Activated CD4-positive, alpha-beta T cell treated with anti-CD3 and anti-CD28 coated beads, Interleukin-2, Interleukin-6, amounts not matched to agents 100 ng/mL and 50 ng/mL, durations not matched to agents 16 hours and 8 hours (primary cell): ENCODE measurements at places on chromosomes 5 and 9.

GRCh38 chr9:94639999-94640376, 670 bp upstream of the FBP1 start:
- no peak for DNase-seq

GRCh38 chr5:111173476-111173875, 50.7 kb upstream of the CAMK4 start:
- no peak for DNase-seq

DNA sequence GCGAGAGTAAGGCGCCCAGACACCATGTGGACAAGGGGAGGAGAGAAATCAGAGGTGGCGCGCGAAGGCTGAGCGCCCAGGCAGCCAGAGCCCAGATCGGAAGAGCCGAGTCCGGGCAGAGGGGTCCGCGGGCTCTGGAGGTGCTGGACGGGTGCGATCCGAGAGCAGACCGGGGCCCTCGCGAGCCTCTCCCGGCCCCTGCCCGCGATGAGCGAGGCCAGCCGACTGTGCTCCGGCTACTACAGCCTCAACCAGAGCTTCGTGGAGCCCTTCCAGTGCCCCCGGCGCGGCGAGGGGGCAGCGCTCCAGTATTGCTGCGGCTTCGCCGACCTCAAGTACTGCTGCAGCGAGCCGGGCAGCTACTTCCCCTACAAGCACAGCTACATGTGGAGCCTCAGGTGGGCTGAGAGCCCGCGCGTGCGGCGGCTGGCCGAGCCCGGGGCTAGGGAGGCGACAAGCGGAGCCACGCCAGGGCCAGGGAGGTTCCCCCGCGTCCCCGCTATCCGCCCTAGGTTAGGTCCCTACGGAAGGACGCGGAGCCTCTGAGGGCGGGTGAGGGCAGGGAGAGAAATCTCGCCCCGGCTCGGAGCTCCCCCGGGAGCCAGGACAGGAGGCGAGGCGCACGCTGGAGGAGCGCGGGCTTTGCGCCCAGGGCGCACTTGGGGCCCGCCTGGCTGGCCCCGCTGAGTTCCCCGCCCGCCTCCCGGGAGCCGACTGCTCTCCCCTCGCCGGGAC, at the start of gene SHISAL2B:
SHISAL2B (plus strand) TSS at position 87 of the 735 bp plus-strand sequence; CDS start at position 208, 121 bp downstream.
- no peak for DNase-seq

- no peak for DNase-seq
Observed at GRCh38 chr9:89486681-89487080, 11.2 kb downstream of the SEMA4D start.

DNA sequence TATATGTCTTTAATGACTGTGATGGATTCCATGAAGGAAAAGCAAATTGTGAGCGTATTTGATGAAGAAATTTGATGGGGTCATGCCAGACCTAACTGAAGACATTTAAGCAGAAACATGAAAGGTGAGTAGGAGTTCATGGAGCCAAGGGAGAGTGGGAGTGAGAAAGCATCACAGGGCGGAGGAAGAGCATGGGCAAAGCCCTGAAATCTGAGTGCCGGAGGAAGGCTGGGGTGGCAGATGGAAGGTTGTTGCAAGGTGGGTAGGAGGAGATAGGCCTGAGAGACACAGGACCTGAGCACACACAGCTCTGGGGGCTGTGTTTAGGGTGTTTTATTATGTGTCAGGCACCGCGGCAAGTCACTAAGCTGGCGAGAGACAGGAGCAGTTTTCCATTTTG, 100.3 kb upstream of the SPOCK1 start:
- no peak for DNase-seq

DNA sequence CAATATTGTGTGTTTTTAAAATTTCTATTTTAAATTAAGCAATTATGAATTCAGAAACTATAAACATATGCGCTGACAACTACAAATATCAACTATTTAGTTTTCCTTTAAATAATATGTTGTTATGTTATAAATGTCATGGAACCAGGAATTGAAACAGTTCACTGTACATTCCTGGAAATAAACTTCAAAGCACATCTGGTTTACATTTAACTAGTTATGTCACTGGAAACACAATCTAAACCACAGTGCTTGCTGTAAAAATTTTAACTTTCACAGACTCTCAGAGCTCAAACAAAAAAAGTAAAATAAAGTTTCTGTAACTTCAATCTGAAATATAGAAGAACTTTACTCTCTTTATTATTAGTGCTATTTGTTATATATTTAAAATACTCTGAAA, 179.2 kb downstream of the FBN2 start:
- DNase-seq, result no peak

GRCh38 chr5:115309751-115310370, 13.4 kb upstream of the CCDC112 start:
- DNase-seq, result peak; percentile 38

GRCh38 chr9:95104980-95105379, 212.5 kb downstream of the FANCC start:
- DNase-seq, result no peak

DNA sequence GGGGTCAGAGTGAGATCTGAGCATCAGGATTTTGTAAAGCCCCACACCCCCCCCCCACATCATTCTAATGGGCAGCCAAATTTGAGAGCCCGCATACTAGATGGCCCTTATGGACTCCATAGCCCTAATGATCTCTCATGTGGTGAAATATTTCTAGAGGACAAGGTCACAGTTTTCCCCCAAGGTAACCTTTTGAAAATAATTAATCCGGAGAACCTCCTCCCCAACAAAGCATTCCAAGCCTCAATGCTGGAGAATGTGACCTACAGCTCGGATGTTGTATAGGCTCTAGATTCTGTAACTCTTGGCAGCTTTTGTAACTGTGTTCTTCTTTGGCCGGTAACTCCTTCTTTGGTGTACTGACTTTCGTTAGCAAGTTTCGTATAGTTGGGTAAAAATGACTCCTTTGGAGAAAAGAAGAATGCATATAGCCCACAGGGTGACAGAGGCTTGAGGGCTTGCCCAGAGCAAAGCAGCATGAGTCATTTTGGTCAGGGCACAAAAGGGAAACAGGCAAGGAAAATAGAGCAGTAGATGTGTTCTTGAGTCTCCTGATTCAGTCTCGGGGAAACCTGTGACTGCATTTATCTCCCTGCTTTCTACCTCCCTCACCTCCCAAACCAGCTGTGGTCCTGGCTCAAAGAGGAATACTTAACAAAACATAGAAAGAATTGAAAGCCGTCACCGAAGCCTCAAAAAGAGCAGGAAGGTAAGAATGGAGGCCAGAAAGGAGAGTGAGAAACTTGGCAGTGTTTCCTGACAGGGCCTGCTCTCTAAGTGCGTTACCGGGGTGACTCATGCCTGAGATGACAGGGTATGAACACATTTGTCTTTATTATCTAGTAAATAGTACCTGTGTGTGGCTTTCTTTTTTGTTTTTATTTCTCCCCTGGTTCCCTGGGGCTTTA, 6.6 kb upstream of the XPA start:
- DNase-seq, result peak; percentile 78

GRCh38 chr5:72281764-72282499, 38.1 kb downstream of the MRPS27 start:
- no peak for DNase-seq

- DNase-seq, result no peak
Observed at GRCh38 chr9:130451004-130451390, 6.2 kb downstream of the ASS1 start.

DNA sequence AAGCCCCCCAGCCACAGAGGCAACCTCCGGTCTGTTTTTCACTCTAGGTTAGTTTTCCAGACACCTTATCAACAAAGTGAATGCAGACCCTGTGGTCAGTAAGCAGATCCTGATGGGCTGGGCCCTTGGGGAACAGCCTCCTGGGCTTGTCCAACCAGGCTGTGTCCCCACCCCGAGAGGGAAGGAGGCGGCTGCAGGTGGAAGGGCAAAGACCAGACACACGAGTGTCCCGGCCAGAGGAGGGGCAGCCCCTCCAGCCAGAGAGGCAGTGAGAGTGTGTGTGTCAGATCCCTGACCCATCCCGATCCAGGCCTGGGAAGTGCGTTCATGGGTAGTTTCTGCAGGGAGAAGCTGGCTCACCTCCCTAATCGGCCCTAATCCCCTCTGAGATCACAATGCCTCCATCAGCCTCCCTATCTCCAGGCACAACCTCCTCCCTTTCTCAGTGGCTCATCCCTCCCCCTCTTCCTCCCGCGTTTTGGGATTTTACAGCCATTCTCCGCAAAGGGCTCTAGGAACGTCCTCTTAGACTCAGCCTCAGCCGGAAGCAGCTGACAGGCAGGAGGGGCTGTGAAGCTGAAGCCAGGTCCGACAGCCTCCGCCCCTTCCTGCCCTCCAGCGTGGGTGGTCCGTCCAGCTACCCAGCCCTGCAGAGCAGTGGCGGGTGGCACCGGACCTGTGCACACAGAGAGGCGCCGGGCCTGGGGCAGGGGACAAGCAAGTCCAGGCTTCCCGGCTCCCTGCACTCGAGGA, 9.7 kb downstream of the SLC12A7 start:
- no peak for DNase-seq

GRCh38 chr9:101437806-101438232, 2.2 kb upstream of the ALDOB start:
- no peak for DNase-seq
